Sigmoid colon (tissue), 7 donors: ENCODE measurements at places on chromosomes 3 and 15.
A peak's percentile ranks its signal among the peaks of the same experiment; 100 is the strongest.

GRCh38 chr3:194657439-194657838 is 14.6 kb downstream of the LSG1 start:
- H3K4me1 ChIP-seq, result no peaks in the 10 kb centered on the region
- no peaks in the 10 kb centered on the region for H3K27me3 ChIP-seq
- H3K27ac ChIP-seq, result no peak overlapping the region
- H3K4me3 ChIP-seq, result no peak overlapping the region

DNA sequence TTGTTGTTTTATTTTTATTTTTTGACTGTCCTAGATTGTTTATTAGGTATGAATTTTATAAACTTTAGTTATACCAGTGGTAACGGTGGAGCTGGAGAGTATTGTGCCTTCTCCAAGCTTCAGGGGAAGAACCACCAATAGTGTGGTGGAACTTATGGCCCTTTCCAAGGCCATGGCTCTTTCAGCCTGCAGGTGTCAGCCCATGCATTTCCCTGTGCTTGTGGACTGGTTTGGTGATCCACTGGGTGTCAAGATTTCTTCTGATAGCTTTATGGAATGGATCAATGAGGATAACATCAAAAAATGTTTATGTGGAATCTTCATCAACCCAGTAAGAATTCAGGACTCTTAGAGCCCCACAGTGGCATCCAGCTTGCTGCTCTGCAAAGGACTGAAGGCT is 19.2 kb upstream of the SCAMP5 start:
- no peak overlapping the region for H3K4me3 ChIP-seq
- no peaks in the 10 kb centered on the region for H3K4me1 ChIP-seq
- H3K36me3 ChIP-seq, result no peaks in the 10 kb centered on the region
- H3K27me3 ChIP-seq, result no peaks in the 10 kb centered on the region
- no peak overlapping the region for H3K27ac ChIP-seq
- no peak for DNase-seq

DNA sequence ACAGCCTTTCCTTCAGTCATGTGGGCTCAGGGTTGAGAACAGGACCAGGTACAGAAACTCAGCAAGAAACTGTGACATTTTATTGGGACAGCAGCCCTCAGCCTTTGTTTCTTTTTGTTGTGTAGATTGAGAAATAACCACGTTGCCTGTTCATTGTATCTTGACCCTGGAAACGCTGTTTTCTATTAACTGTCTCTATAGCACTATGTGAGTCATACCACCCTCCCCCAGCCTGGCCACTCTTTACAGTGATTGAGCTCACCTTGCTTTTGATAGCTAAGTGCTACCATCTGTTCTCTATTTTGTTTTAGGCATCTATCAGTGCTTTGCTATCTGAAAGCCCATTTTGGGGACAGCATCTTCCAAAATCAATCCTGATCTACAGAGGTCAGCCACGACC is 127.9 kb downstream of the CD47 start:
- no peak for DNase-seq
- H3K36me3 ChIP-seq, result no peaks in the 10 kb centered on the region
- H3K27ac ChIP-seq, result no peak overlapping the region
- H3K4me3 ChIP-seq, result no peak overlapping the region

DNA sequence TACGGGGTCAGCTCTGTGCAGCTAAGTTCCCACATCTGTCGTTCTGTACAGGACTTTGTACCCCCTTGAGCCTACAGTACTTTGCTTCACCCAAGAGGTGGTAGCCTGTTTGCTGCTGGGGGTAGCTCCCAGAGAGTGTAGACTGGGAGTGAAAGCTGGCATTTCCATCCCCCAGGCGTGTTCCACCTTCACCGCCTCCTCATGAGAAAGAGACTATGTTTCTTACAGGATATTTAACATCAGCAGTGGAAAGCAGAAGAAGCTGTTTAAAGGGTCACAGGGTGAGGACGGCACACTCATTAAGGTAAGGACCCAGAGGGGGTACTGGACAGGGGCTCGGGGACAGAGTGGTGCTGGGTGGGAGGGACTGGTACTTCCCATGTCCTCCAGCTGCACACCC is 10.1 kb upstream of the JMJD7 start:
- H3K27ac ChIP-seq, result no peak overlapping the region
- H3K4me1 ChIP-seq, result no peaks in the 10 kb centered on the region
- H3K4me3 ChIP-seq, result no peak overlapping the region
- no peaks in the 10 kb centered on the region for H3K27me3 ChIP-seq

DNA sequence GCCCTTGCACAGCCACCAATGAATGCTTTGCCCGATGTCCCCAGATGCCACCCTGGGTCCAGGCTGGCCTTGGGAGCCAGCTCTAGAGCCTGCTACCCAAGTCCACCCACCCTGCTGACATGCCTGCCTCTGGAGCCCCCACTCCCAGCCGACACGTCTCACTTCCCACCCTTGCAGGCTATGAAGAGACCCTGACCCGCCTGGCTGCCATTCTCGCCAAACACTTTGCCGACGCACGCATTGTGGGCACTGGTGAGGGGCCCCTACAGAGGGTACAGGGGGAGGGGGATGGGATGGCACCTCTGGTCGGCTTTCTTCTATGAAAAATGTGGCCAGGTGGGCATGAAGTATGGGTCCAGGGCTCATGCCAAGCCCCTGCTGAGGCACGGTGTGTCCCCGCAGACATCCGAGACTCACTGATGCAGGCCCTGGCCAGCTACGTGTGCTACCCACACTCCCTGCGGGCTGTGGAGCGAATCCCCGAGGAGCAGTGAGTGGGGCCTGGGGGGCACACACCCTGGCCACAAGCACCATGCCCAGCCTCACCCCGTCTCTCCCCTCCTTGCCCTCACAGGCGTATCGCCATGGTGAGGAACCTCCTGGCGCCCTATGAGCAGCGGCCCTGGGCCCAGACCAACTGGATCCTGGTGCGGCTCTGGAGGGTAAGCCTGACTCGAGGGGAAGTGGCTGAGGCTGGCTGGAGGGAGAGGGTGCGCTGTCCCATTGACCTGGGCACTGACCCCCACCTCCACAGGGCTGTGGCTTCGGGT is 6.0 kb downstream of the AMIGO3 start:
- H3K4me1 ChIP-seq, result no peaks in the 10 kb centered on the region
- no peak overlapping the region for H3K27ac ChIP-seq
- H3K27me3 ChIP-seq, result no peaks in the 10 kb centered on the region
- H3K4me3 ChIP-seq, result no peak overlapping the region

GRCh38 chr15:47493357-47494247 is 223.7 kb upstream of the SEMA6D start:
- no peak overlapping the region for H3K27ac ChIP-seq
- H3K4me1 ChIP-seq, result no peaks in the 10 kb centered on the region
- no peaks in the 10 kb centered on the region for H3K36me3 ChIP-seq
- DNase-seq, result no peak

GRCh38 chr3:126858887-126859286 is 124.0 kb upstream of the PLXNA1 start:
- DNase-seq, result peak; percentile 36
- no peaks in the 10 kb centered on the region for H3K27me3 ChIP-seq
- no peaks in the 10 kb centered on the region for H3K4me1 ChIP-seq
- no peaks in the 10 kb centered on the region for H3K36me3 ChIP-seq
- H3K27ac ChIP-seq, result no peak overlapping the region

DNA sequence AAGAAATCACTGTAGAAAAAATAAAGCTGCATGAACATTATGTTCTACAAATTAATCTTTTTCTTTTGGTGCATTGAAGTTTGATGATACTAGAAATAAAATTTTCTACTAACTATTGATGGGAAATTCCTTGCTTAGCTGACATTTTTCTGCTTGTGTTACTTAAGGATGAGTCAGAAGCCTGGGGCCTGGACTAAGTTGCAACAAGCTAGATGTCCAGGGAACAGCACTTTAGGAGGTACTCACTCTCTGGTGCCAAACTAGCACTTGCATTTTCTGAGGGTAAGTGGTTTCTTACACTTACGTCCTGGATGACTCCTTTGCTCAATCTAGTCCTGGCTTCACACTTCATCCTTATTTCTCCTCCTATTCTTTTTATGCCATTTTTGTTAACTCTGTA is 945.1 kb downstream of the IGSF11 start:
- H3K4me3 ChIP-seq, result no peak overlapping the region
- DNase-seq, result no peak
- H3K27me3 ChIP-seq, result no peaks in the 10 kb centered on the region

DNA sequence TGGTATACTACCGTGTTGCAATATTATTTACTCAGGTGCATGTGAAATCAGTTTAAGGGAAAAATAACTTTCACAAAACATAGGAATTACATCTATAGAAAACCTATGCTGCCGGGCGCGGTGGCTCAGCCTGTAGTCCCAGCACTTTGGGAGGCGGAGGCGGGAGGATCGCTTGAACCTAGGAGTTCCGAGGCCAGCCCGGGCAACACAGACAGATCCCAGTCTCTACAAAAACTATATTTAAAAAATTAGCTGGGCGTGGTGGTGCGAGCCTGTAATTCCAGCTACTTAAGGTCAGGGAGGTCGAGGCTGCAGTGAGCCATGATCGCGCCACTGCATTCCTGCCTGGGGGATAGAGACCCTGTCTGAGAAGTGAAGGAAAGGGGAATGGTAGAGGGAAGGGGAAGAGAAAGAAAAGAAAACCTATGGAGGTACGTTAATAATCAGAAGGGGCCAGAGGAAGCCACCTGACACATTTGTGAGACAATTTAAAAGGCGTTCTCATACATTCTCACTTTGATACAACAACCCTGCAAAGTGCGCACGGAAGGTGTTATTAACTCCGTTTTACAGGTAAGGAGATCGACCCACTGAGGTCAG is 456 bp upstream of the TMEM62 start:
- peak overlapping the region; percentile 88 for H3K27ac ChIP-seq
- H3K4me1 ChIP-seq, result peaks cover 22% of the 10 kb centered on the region
- H3K36me3 ChIP-seq, result peaks cover 13% of the 10 kb centered on the region
- no peak for DNase-seq
- no peaks in the 10 kb centered on the region for H3K27me3 ChIP-seq

DNA sequence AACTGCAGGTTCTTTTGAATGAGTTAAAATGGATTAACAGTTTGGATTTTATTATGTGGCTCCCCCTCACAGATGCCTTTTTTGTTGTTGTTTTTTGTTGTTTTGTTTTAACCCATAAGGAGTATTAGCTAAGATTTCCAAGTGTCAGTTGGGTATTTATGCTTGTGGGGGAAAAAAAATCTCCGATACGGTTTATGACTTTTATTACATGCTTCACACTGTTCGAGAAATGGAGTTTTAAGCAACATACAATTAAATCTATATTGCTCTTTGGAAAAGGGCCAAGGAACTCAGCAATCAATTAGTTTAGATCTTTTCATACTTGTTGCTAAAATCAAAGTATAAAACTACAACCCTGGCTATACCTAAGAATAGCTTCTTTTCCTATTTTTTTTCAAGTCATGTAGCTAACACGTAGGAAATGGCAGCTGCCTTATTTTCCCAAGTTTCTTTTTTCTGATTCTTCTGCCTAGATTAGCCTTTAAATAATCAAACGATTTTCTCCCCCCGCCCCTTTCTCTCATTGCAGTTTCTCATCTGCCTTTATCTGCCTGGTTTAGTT is 16.0 kb downstream of the NR2F2 start:
- peak overlapping the region; percentile 95 for H3K27ac ChIP-seq
- no peaks in the 10 kb centered on the region for H3K27me3 ChIP-seq
- H3K4me3 ChIP-seq, result peak overlapping the region; percentile 50
- DNase-seq, result no peak
